ENCODE measurements at places on chromosomes 11 and 22. TPM values are rescaled to one million over a fixed set of nuclear protein-coding genes. Genes with fewer than 3 reads are reported as not detected.

The MYRF gene
- total RNA-seq: 2.1 TPM

DNA sequence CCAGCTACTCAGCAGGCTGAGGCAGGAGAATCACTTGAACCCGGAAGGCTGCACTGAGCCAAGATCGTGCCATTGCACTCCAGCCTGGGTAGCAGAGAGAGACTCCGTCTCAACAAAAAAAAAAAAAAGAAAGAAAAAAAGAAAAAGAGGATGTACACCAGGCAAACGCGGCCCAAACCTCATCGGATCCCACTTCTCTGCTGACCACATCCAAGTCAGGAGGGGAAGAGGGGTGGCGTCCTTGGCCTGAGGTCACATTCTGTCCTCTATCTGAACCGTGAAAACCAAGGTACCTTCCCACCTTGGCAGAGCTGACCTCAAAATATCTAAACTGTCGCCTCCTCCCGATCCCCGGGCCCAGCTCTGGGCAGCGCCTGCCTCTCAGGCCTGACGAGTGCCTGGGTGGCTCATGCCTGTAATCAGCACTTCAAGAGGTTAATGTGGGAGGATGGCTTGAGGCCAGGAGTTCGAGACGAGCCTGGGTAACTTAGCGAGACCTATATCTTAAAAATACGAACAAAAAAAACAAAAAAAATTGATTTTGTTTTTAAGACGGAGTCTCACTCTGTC is 25.1 kb downstream of the RGL4 start:
- H3K4me3 ChIP-seq: peak overlapping the region; percentile 76
- DNase-seq: no peak
- H3K27ac ChIP-seq: peak overlapping the region; percentile 46
- peaks cover 23% of the 10 kb centered on the region for H3K36me3 ChIP-seq
- H3K27me3 ChIP-seq: no peaks in the 10 kb centered on the region
- H3K4me1 ChIP-seq: peaks cover 27% of the 10 kb centered on the region

GRCh38 chr11:110380836-110381622 is 48.7 kb upstream of the FDX1 start:
- H3K27me3 ChIP-seq: peaks cover 7% of the 10 kb centered on the region
- H3K36me3 ChIP-seq: no peaks in the 10 kb centered on the region
- DNase-seq: no peak
- H3K4me1 ChIP-seq: peaks cover 7% of the 10 kb centered on the region
- no peak overlapping the region for H3K27ac ChIP-seq
- H3K4me3 ChIP-seq: no peak overlapping the region

The MRGPRE gene
- not detected for total RNA-seq

- no peaks in the 10 kb centered on the region for H3K27me3 ChIP-seq
- no peak overlapping the region for H3K4me3 ChIP-seq
- H3K36me3 ChIP-seq: peaks cover 14% of the 10 kb centered on the region
- H3K27ac ChIP-seq: no peak overlapping the region
- H3K4me1 ChIP-seq: peaks cover 37% of the 10 kb centered on the region
Observed at GRCh38 chr22:40123387-40123786, 54.3 kb upstream of the TNRC6B start.

DNA sequence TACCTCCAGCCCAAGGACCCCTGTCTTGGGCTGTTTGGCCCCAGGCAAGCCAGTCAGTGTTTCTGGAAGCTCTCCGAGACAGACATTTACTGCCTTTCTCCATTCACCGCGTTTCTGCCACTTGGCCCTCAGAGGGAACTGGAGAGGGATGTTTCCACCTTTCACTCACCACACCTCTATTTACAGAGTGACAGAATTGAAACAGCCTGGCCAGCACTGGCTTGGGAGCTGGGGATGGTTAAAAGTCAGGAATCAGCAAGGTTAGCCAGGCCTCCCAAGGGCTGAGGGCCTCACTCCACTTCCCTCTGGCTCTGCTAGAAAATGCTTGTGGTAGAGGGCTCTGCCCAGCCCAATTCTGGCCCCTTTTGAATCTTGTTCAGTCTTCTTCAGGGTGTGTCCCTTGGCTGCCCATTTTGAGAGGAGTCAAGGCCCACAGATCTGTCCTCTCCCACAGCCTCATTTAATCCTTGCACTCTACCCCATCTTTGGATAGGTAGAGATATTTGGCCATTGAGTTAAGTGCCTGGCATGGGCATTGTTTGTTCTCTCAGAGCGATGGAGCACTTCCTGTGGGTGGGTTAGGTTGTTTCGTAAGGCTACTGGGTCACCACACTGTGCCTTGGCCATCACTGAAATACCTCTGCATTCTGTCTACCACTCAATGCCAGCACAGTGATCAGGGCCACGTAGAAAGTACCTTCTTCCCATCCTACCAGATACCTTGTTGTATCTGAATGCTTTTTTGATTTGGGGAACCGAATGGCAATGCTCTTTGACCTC is 119.2 kb downstream of the MICAL2 start:
- no peak for DNase-seq
- no peaks in the 10 kb centered on the region for H3K27me3 ChIP-seq
- H3K27ac ChIP-seq: no peak overlapping the region
- H3K36me3 ChIP-seq: peaks cover 72% of the 10 kb centered on the region
- H3K4me1 ChIP-seq: peaks cover 27% of the 10 kb centered on the region

GRCh38 chr11:92838759-92839310 is 130.6 kb upstream of the MTNR1B start:
- H3K27me3 ChIP-seq: no peaks in the 10 kb centered on the region
- H3K4me3 ChIP-seq: no peak overlapping the region
- no peak overlapping the region for H3K27ac ChIP-seq
- no peaks in the 10 kb centered on the region for H3K4me1 ChIP-seq

GRCh38 chr11:127395034-127395433 is 394.5 kb upstream of the KIRREL3 start:
- H3K4me3 ChIP-seq: no peak overlapping the region
- H3K27me3 ChIP-seq: no peaks in the 10 kb centered on the region
- no peak overlapping the region for H3K27ac ChIP-seq
- H3K4me1 ChIP-seq: no peaks in the 10 kb centered on the region

DNA sequence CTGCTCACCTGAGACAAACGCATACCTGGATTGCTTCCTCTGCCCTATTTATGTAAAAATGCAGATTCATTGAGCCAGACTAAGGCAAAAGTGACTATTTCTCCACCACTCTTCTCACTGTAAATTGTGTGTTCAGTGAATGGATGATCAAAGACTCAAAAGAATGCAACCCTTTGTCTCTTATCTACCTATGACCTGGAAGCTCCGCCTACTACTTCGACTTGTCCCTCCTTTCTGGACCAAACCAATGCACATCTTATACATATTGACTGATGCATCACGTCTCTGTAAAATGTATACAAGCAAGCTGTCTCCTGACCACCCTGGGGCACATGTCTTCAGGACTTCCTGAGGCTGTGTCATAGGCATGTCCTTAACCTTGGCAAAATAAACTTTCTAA is 418.0 kb upstream of the SYN3 start:
- no peak for DNase-seq
- H3K27me3 ChIP-seq: no peaks in the 10 kb centered on the region
- H3K4me3 ChIP-seq: no peak overlapping the region
- H3K36me3 ChIP-seq: no peaks in the 10 kb centered on the region
- no peak overlapping the region for H3K27ac ChIP-seq

DNA sequence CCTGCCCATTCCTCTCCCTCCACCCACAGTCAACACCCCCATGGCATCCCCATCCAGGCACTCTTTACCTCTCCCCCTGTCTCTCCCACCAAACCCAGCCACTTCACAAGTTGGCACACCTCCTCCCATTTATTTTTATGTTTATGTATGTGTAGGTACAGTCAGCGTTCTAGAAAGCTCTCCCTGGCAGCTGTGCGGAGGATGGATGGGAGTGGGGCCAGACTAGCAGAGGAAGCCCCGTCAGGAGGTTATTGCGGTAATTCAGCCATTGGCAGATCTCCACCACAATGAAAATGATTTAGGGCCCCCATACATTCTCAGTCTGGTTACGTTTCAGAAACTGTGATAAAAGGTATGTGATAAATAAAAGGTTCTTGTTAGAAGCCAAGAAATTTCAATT is 51.3 kb downstream of the BTG4 start:
- DNase-seq: no peak
- H3K27ac ChIP-seq: no peak overlapping the region
- H3K27me3 ChIP-seq: peaks cover 35% of the 10 kb centered on the region
- no peaks in the 10 kb centered on the region for H3K36me3 ChIP-seq

- H3K27me3 ChIP-seq: no peaks in the 10 kb centered on the region
- no peaks in the 10 kb centered on the region for H3K36me3 ChIP-seq
- DNase-seq: no peak
- H3K4me3 ChIP-seq: no peak overlapping the region
- no peak overlapping the region for H3K27ac ChIP-seq
Observed at GRCh38 chr22:28012832-28013460, 93.9 kb upstream of the PITPNB start.

All from activated CD8-positive, alpha-beta memory T cell treated with anti-CD3 and anti-CD28 coated beads, Interleukin-2, amount 10 ng/mL, durations not matched to agents 7 days and 5 days (primary cell).